ENCODE measurements at places on chromosomes 13 and 19. TPM values are rescaled to one million over a fixed set of nuclear protein-coding genes. Genes with fewer than 3 reads are reported as not detected.

SPINT2 gene
- 114 TPM for polyA plus RNA-seq

DNA sequence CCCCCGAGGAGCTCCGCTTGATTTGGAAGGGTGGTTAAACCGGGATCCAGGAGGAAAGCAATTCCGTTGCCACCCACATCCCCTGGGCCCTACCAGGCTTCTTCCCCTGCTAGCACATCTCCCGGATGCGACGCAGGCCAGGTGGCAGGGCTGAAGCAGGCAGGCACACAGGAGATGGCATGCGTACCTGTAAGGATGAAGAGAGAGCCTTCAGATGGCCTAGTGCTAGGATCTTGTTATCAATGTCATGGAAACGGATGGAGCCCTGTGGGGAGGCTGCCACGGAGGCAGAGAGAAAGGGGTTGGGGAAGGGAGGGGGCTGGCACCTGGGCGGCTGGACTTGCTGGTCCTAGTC lies 8.5 kb upstream of the SOX1 start:
- DNase-seq: no peak

- no peak for DNase-seq
Measured at GRCh38 chr19:5434970-5435641, 20.1 kb upstream of the ZNRF4 start.

DNA sequence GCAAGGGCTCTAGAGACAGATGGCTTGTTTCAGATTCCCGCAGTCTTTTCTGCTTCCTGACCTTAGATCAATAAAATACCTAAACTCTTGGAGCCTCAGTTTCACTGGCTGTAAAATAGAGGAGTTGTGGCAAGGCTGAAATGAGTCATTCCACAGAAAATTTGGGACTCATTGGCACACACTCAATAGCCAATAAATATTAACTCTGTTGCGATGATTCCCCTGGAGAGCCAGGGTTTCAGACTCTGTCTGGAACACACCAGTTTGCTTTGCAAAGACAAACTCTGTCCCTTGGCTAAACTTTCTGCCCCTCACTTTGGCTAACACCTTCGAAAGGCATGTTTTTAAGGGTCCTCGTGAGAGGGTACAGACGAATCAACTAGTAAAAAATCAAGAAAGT lies 18.1 kb upstream of the UBE2L5 start:
- DNase-seq: no peak

DNA sequence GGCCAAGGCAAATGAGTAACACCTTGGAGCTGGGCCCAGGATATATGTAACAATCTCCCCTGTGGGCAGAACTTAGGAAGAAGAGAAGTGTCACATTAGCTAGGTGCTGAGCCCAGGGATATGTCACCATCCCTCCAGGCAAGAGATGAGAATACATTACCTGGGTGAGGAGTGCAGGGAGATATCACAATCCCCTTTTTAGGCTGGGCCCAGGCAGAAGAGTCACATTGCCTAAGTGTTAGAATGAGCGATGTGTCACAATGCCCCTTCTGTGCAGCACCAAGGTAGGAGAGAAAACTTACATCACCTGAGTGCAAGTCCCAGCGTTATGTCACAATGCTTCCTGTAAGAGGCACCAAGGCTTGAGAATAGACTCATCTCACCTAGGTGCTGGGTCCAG lies 60.3 kb downstream of the ZNF726 start:
- DNase-seq: no peak

DNA sequence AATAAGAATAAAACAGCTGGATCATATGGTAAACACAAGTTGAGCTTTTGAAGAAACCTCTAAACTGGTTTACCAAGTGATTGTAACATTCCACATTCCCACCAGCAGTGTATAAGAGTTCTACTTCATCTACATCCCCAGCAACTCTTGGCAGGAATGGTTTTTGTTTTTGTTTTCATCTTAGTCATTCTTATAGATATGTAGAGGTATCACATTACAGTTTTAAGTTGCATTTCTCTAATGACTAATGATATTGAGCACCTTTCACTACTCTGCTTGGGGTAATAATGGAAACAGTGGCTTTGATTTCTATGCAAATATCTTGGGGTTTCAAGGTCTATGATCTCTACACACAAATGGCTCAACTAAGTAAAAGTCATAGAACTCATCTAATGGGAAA lies 614.5 kb downstream of the TBC1D4 start:
- no peak for DNase-seq

- no peak for DNase-seq
Measured at GRCh38 chr13:113553511-113554332, 30.8 kb upstream of the TFDP1 start.

- DNase-seq: no peak
Measured at GRCh38 chr19:29119590-29119989, 93.4 kb downstream of the UQCRFS1 start.

DNA sequence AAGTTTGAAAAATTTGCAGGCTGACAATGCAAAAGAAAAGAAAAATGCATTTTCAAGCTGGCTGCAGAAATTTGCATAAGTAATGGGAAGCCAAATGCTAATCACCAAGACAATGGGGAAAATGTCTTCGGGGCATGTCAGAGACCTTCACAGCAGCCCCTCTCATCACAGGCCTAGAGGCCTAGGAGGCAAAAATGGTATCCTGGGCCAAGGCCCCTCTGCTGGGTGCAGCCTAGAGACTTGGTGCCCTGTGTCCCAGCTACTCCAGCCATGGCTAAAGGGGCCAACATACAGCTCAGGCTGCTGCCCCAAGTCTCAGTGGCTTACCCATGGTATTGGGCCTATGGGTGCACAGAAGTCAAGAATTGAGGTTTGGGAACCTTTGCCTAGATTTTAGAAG lies 155.2 kb downstream of the B3GLCT start:
- no peak for DNase-seq
